ENCODE measurements at places on chromosomes 12 and 14. TPM values are rescaled to one million over a fixed set of nuclear protein-coding genes. Genes with fewer than 3 reads are reported as not detected.

DNA sequence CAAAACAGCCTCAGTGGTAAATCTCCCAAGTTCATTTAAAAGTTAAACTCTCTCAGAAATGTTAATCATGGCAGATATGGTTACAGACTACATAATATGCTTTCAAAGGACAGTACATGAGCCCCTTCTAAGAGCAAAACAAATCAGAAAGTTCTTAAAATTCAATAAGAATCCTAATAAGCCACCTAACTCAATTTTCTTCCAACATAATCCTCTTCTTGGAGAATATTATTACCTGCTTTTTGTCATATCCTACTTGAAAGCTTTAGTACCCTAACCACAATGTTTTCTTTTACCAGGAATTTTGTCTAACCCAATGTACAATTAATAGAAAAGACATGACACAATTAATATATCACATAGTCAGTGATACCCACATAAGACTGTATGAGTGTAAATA is 236.5 kb upstream of the ATP2B1 start:
- DNase-seq = no peak

- DNase-seq = no peak
Measured at GRCh38 chr12:94643606-94644005, 6.8 kb downstream of the TMCC3 start.

- DNase-seq = no peak
Measured at GRCh38 chr14:52992236-52992870, 41.5 kb upstream of the FERMT2 start.

GRCh38 chr14:100034961-100035500 is 30.2 kb upstream of the EVL start:
- DNase-seq = no peak

GRCh38 chr12:20128928-20129327 is 239.4 kb upstream of the PDE3A start:
- no peak for DNase-seq

GRCh38 chr14:96095581-96096476 is 56.7 kb downstream of the C14orf132 start:
- peak; percentile 55 for DNase-seq

PSMB11 gene
- total RNA-seq = not detected

GRCh38 chr14:56004786-56005185 is 113.4 kb upstream of the PELI2 start:
- no peak for DNase-seq

DNA sequence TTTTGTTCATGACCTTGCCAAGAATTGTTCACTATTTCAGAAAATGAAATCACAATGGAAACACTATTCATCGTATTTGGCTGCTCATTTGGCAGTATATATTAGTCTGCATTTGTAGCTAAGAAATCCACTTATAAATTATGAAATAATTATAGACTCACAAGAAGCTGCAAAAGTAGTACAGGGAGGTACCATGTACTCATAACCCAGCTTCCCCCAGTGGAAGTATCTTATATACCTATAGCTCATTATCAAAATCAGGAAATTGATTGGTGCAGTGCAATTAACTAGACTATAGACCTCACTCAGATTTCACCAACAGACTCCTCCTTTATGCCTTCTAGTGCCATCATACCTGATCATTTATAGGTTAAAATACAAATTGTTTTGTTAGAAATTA is 178.8 kb upstream of the VASH1 start:
- no peak for DNase-seq

ALDH1L2 gene
- 0.87 TPM for total RNA-seq

DNA sequence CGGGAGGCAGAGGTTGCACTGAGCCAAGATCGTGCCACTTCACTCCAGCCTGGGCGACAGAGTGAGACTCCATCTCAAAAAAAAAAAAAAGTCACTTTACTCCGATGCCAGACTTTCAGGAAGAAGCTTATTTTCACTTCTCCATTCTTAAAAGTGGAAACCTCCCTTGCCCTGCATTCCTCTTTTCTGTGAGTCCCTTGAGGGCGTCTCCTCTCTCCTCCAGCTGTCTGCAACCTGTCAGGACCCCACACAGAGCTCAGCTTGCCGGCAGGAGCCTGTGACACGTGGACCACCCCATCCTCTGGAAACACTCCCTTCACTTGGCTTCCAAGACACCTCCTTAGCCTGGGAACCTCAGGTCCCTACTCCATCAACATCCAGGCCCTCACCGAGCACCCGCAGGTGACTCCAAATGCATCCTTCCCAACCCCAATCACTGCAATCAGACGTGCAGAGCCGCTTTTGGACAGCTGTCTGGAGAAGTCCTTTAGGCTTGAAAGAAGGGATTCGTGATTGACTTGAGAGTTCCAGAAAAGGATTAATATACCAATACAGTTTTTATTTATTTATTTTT is 34.3 kb downstream of the SLC15A4 start:
- no peak for DNase-seq

DNA sequence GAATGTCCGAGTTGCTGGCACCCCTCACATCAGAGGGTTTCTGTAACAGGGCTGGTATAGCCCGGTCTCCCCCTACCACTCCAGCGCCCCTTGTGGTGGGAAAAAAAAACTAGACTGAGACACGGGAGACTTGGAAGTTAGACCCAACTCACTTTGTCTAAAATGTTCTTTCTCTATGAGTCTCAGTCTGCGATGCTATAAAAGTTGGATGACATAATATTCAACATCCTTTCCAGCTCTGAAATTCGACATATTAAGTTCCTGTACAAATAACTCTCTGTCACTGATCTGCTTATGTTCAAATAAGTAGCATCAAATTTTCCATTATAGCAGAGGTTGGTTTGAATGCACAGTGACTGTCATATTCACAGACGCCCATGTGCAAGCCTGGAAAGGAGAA is 25.7 kb upstream of the TC2N start:
- peak; percentile 20 for DNase-seq

DNA sequence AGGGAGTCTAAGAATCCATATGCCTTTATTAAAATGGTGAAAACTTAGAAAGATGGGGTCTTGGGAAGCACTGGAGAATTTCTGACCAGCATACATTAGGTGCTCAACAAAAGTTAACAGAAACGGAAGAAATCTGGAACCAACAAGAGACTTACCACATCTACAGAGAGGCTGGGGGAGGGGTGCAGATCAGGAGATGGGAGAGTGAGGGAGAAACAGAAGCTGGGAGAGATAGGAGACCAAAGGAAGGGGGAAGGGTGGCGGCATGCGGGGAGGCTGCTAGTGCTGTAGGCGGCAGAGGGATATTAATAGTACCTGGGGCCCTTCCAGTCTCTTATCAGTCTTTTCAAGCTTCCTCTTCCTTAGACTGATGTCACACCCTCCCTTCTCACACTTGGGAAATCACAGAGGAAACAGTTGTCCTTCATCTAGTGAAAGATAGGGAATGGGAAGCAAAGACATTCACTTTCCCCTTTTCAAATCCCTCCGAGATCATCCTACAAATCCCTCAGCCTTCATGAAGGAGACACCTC is 18.1 kb downstream of the ZBTB39 start:
- DNase-seq = no peak

- no peak for DNase-seq
Measured at GRCh38 chr14:84272290-84272721, 1257.6 kb upstream of the FLRT2 start.

- peak; percentile 93 for DNase-seq
Measured at GRCh38 chr14:31207755-31208545, at the start of gene HECTD1. Gene HECTD1 (minus strand): TSS chr14:31207793. CDS start chr14:31205936, 1,857 bp downstream.

DNA sequence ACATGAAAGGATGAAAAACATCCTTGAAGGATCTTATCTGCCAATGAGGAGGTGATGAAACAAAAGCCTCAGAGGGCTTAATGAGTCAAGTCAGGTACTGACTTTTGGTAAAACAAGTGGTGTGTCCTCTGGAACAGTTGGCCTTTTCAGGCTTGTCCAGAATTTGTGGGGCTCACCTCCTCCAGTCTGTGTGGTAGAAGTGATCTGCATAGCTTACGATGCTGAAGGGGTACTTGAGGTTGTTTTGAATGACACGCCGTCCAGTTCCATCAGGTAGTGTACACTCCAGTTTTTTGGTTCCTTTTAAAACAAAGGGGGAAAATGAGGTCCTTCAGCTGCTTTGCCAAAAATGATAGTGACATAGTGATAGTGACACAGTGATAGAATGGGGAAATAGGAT is 17.0 kb downstream of the RTRAF start:
- no peak for DNase-seq

SIRT4 gene
- total RNA-seq = 7.0 TPM

DNA sequence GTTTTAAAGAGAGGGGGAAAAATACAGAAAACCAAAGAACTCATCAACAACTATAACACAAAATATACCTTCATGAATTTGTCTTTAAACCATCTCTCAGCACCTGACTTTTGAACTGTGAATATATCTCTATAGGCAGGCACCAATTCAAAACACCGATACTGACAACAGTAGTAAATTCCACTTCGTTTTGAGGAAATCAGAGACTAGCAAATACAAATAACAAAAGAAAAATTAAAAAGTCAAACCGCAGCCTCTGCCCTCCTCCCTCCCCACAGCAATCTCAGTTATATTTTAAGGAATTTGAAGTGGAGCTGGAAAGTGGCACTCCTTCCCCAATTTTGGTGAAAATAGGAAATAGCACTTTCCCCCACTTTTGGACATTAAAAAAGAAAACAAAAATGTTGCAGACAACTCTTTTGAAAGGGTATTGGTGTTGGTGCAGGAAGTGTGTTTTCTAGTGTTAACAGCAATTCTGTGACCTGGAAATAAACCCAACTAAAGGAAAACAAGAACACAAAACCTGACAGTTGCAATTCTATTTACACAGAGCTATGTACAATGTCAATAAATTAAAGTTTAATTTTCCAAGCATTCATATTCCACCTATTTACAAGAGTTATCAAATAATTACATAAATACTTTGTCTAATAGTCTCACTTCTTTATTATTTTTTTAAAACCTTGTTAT is 13.5 kb downstream of the TBX3 start:
- no peak for DNase-seq

GALNT8 gene
- not detected for total RNA-seq

- no peak for DNase-seq
Measured at GRCh38 chr14:101195309-101195901, 291.9 kb upstream of the RTL1 start.

- no peak for DNase-seq
Measured at GRCh38 chr12:107127482-107128430, 34.4 kb upstream of the CRY1 start.

GRCh38 chr12:12228402-12228801 is 38.4 kb downstream of the LRP6 start:
- DNase-seq = no peak

- no peak for DNase-seq
Measured at GRCh38 chr12:12265571-12266388, 1.1 kb downstream of the LRP6 start.

MVK gene
- total RNA-seq = 66.9 TPM

ACRBP gene
- total RNA-seq = not detected

IFI27L2 gene
- 6.0 TPM for total RNA-seq

DNA sequence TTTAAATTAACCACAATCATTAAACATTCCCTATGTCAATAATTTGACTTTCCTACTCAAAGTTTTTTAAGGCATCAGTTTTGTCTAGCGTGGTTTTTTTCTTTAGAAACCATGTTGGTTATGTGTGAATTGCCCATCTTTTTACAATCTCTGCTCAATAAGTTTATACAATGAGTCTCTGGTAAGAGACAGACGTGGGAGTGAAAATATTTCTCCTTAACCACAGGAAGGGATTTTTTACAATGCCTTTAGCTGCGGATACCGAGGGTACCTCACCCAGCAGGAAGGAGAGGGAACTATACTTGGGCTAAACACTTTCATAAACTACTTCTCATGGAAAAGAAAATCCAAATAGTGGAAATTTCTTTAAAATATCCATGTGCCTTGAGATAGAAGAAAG is 191.4 kb upstream of the BCL2L14 start:
- no peak for DNase-seq

DNA sequence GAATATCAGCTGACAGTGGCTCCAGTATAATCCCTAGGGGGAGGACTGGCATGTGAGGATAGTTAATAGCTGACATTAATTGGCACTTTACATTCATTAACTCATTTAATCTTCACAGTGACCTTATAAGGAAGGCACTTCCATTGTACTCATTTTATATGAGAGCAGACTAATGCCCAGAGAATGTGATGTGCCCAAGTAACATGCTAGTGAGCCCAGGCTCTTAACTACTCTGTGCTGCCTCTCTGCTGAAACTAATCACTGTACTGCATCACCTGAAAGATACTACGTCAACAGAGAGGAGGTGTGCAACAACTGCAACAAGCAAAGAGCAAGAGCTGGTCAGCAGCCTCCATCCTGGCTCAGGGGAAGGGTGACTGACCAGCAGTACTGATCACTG is 40.1 kb downstream of the GALNT4 start:
- no peak for DNase-seq

FGD6 gene
- 5.3 TPM for total RNA-seq

ADIPOR2 gene
- total RNA-seq = 35.2 TPM

- no peak for DNase-seq
Measured at GRCh38 chr12:82807132-82807737, 120.5 kb downstream of the TMTC2 start.

DNA sequence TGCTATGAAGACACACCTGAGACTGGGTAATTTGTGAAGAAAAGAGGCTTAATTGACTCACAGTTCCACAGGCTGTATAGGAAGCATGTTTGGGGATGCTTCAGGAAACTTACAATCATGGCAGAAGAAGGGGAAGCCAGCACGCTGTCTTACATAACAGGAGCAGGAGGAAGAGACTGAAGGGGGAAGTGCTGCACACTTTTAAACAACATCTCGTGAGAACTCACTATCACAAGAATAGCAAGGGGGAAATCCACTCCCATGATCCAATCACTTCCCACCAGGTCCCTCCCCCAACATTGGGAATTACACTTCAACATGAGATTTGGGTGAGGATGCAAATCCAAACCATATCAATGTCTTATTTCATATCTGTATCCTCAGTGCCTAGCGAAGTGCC is 307.2 kb downstream of the ATP23 start:
- no peak for DNase-seq

DNA sequence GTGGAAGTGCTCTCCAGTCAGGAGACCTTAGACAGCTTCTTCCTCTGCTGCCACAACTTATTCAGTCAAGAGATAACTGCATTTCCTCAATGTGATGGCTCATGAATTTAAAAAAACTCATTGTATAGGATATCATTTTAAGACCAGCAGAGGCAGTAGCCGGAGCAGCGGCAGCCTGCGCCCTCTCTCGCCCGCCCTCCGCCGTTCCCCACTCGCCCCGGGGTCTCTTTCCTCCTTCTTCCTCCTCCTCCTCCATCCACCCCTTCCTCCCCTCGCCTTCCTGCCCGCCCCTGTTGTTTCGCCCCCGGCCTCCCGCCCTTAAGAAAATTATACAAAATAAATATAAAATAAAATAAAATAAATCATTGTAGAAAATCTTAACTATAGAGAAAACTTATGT is 687.6 kb downstream of the FLRT2 start:
- no peak for DNase-seq

CCDC196 gene
- not detected for total RNA-seq

PROX2 gene
- not detected for total RNA-seq

CYP46A1 gene
- total RNA-seq = not detected

RNF212B gene
- total RNA-seq = not detected
